ENCODE measurements at places on chromosomes 1 and 21. TPM values are rescaled to one million over a fixed set of nuclear protein-coding genes. Genes with fewer than 3 reads are reported as not detected.

GRCh38 chr21:41815652-41816582 is 49.1 kb upstream of the RIPK4 start:
- no peak for DNase-seq

- DNase-seq, result no peak
Measured at GRCh38 chr1:33381977-33382376, 48.9 kb downstream of the PHC2 start.

- no peak for DNase-seq
Measured at GRCh38 chr1:224338150-224338838, 8.3 kb upstream of the NVL start.

Gene ARHGAP29
- 0.13 TPM for polyA plus RNA-seq

- DNase-seq, result no peak
Measured at GRCh38 chr1:119593805-119594204, 54.3 kb downstream of the ZNF697 start.

GRCh38 chr1:204598319-204598969 is 82.2 kb downstream of the MDM4 start:
- no peak for DNase-seq

GRCh38 chr1:21216835-21217811 is 40.4 kb upstream of the EIF4G3 start:
- DNase-seq, result peak; percentile 37

Gene KRTAP19-1
- polyA plus RNA-seq, result not detected

DNA sequence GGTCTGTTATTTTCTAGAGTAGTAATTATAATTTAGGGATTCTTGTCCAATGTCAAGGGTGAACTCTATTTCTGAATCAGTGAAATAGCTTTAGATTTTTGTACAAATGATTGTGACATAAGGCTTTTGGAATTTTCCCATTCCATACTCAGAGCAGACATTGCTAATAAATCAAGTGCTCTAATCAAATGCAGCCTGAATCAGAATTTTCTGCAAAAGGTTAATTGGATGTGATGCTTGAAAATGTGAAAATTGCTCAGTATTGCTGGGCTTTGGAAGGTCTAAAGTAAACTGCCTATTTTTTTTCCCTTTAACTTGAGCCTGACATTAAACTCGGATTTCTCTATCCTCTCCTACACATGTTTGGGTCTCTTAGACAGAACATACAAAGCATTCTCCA is 23.2 kb downstream of the SGIP1 start:
- no peak for DNase-seq

Gene FAM72C
- polyA plus RNA-seq, result not detected

DNA sequence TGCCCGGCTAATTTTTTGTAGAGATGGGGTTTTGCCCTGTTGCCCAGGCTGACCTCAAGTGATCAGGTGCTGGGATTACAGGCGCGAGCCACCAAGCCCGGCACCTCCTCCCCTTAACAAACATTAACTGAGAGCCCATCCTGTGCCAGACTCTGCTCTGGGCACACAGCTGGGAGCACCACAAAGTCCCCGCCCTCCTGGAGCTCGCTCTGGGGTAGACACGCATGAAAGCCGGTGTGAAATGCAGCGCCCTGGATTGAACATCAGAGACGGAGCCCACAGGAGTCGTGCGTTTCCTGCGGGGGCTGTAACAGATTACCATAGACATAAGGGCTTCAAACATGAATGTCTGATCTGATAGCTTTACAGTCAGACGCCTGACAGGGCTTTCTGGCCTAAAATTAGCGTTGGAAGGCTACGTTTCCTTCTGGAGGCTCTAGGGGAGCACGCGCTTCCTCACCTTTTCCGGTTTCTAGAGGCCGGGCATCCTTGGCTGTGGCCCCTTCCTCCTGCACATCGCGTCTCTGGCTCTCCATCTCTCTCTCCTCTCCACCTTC is 14.3 kb downstream of the SLC27A3 start:
- no peak for DNase-seq

DNA sequence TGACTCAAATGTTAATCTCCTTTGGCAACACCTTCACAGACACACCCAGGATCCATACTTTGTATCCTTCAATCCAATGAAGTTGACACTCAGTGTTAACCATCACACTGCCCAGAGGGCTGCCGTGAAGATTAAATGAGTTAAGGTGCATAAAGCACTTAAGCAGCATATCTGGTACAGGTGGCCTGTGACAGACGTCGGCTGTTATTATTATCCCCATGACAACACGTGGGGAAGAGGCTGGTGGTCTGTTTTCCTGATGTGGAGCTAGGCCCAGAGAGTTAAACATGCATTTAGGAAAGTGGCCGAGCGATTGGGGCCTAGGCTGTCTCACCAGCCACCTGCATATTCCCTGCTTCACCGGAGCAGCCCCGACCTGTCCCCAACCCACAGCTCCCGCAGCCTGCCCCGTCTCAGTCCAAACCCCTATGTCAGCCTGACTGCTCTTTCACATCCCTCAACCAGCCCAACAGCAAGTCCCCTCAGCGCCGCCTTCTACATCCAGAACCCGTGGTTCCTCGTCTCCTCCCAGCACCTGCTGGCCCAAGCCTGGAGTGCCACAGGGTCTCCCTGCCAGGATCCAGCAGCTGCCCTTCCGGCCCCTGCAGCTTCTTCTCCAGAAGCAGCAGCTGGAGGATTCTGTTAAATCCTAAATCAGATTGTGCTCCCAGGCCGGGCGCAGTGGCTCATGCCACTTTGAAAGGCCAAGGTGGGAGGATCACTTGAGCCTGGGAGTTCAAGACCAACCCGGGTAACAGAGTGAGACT is 77.9 kb downstream of the FBXO2 start:
- no peak for DNase-seq

GRCh38 chr1:185795181-185795580 is 61.0 kb downstream of the HMCN1 start:
- DNase-seq, result no peak

Gene S100A12
- polyA plus RNA-seq, result not detected

Gene OR2T11
- polyA plus RNA-seq, result not detected

Gene HTR6
- polyA plus RNA-seq, result 0.13 TPM

DNA sequence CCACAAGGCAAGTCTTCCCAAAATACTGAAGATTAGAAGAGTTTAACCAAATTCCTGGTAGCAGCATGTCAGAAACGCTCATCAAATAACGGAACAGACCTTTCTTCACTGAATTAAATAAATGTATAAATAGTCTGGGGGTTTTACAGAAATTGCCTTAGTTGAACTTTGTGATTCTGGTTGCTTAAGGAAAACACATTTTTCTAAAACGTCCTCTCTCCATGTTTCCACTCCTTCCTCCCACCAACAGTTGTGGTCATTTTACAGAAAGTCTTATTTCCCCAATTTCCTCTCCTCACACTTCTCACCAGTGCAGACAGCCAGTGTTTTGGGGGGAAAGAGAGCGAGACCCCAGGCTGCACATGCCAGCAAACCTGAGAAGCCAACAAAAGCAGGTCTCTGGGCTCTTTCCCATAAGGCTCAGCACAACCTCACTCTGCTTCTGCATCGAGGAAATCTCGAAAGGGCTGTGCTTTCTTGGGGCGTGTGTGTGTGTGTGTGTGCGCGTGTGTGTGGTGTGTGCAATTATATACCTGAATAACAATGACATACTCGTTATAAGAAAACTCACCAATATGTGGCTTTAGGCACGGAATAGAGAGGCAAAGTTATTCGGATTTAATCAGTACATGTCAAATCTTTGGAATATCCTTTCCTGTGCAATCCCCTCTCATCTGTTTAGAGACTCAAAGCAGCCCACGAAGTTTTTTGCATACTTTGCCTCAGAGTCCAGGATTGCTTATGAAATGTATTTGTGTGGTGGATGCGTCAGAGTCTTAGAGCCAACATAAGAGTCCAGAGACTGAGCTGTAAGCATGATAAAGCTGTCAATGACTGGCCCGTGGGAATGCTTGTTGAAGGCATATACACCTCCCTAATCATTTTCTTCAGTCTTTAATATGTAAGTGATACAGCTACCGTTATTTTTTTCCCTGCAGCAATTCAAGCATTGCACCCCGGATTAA is 2.0 kb downstream of the KCNJ15 start:
- no peak for DNase-seq

DNA sequence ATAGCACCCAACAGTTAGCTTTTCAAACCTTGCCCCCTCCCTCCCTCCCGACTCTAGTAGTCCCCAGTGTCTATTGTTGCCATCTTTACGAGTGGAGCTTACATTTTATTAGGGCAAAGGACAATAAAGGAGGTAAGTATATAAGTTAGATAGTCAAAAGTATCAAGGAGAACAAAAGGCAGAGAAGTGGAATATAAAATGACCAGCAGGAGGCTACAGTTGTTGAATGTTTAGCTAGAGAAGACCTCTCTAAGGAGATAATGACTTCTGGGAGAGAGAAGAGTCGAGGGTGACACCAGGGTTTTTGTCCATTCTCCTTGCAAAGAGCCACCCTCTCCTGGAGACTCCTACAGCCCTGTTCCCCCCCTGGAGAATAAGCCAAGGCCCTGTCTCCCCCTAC is 48.7 kb downstream of the SYT6 start:
- no peak for DNase-seq

Gene LRRC3
- polyA plus RNA-seq, result 0.66 TPM

DNA sequence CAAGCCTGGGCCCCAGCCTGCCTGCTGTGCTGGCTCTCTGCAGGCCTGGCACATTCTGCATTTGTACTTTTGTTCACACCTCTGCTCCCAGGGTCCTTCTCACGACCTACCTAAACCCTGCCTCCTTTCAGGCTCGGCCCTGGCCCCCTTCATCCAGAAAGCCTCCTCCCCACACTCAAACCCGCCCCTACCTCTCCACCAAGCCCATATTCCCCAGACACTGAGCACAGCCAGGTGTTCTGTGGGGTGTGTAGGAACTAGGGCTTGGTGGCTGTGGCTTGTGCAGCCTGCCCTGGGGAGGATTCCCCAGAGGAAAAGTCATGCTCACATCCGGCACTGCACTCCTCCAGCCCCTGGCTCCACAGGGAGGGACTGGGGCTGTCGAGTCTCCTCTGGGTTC is 8.2 kb upstream of the MIXL1 start:
- no peak for DNase-seq

DNA sequence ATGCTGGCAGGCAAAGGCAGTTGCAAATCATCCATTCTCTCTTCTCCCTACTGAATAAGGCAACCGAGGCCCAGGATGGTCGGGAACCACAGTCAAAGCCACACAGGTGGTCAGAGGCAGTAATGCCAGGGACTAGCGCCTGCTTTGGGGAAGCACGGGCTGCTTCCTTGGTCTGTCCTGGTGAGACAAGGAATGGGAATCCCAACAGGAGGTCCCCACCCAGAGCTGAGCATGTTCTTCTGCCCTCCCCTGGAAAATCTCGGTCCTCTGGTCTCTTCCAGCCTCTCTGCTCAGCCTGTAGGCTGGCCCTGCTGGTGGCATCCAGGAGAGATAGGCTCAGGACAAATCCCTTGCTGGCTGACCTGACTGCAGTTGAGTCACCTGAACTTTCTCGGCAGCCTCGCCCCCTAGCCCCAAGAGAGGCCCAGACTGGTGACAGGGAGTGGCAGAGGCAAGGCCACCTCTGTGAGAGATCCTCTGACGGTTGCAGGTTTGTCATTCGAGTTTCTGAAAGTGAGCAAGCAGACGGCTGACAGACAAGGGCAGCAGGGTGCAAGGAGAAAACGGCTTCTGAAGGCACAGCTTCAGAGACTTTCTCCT is 5.8 kb downstream of the OLIG1 start:
- no peak for DNase-seq

Data from naive thymus-derived CD4-positive, alpha-beta T cell (primary cell).